ENCODE measurements at places on chromosomes 7 and 10.

- no peak for DNase-seq
Measured at GRCh38 chr7:45088146-45088701, 545 bp downstream of the NACAD start.

DNA sequence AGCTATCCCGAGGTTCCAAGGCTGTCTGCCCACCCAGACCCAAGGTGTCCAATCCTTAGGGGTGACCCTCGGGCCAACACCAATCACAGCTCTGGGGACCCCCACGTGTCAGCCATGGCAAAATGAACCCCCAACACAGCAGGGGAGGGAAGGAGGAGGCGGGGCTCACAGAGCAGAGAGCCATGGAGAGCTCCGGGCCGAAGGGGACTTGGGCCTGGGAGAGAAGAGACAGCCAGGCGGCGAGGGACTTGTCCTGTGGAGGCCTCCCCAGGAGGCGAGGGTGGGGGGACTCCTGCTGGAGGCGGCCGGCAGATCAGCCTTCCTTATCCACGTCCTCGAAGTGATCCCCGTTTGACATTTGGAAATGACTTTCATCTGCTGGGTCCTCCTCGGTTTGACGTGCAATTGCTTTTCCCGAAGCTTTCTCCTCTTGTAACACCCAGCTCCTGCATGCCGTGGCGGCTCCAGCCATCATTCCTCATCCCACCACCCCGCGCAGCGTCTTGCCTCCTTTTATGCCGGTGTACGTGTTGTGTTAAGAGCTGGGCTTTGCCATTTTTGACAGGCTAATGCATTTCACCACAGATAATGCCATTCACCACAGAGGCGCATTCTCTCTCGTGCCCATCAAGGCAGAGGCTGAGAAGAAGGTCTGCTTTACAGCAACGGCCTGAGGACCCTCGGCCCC, 337.4 kb downstream of the DNAJB6 start:
- no peak for DNase-seq

DNA sequence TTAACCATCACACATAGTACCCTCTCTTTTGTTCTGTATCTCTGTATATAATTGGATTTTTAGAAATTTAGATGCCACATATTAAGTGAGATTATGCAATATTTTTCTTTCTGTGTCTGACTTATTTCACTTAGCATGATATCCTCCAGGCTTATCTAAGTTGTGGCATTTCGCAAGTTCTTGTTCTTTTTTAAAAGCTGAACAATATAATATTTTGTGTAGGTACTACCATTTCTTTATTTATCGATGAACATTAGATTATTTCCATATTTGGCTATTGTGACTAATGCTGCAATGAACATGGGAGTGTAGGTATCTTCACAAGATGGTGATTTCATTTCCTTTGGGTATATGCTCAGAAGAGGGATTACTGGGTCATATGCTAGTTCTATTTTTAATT, 295.0 kb downstream of the SUGCT start:
- no peak for DNase-seq

DNA sequence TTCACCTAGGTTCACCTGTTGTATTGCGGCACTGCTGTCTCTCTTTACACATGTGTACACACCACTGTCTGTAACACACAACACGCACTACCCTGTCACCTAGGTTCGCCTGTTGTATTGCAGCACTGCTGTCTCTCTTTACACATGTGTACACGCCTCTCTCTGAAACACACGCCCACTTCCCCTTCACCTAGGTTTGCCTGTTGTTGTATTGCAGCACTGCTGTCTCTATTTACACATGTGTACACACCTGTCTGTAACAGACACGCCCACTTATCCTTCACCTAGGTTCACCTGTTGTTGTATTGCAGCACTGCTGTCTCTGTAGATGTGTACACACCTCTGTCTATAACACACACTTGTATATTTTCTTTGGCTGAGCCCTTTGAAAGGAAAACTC, 51.5 kb downstream of the WDR37 start:
- no peak for DNase-seq

DNA sequence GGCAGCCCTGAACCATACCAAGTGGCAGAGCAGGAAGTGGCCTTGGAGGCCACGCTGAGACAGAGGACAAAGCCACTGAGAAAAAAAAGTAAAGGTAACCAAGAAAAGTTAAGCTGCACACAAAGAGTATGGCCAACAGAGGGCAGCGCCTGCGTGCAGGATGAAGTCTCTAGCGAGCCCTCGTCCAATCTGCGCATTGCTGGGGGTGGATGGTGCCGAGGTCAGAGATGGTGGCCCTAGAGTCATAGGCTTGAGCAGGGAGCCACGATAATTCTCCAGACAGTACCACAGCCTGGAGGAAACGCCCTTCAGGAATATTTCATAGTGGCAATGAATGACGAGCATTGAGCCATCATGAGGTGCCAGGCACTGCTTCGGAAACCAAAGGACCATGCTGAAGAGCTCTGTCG, 9.7 kb downstream of the ATP6V0E2 start:
- no peak for DNase-seq

GRCh38 chr10:95324436-95325268, 33.8 kb upstream of the PDLIM1 start:
- DNase-seq, result no peak

GRCh38 chr10:12416344-12417050, 67.2 kb downstream of the CAMK1D start:
- DNase-seq, result no peak

- no peak for DNase-seq
Measured at GRCh38 chr10:121631365-121632029, 33.3 kb upstream of the FGFR2 start.

DNA sequence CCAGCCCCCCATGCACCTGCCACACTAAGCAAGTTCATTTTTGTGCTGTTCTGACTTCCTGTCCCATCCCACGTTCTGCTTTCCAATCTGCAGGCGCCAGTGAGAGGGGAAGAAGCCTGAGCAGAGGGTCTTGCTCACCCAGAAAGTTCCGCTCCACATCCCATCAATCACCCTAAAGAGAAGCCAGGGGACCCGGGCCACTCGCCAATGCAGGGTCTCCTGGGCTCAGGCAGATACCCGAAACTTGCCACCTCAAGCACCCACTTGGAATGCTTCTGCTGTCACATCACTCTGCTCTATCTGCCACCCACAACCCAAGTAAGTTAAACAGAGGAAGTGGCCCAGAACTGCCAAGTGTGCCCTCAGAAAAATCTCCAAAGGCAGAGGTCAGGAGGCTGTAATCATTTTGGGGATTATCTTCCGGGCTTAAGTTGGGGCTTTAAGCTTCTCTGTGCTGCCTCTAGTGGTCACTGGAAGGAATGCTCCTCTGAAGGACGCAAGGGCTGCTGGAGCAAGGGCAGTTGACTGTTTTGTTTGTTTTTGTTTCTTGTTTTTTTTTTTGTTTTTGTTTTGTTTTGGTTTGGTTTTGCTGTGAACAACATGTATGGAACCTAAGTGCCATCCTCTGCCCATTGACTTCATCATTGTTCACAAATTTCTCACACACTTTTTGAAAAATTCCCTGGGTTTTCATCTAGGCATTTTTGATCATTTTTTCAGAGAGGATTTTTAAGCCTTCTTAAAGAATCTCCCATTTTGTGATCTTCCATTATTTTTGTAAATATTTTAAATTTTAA, 25.5 kb downstream of the PRR15 start:
- DNase-seq, result no peak

GRCh38 chr10:129594811-129595210, 127.8 kb downstream of the MGMT start:
- DNase-seq, result no peak

GRCh38 chr7:94635687-94636086, 20.2 kb downstream of the SGCE start:
- no peak for DNase-seq

DNA sequence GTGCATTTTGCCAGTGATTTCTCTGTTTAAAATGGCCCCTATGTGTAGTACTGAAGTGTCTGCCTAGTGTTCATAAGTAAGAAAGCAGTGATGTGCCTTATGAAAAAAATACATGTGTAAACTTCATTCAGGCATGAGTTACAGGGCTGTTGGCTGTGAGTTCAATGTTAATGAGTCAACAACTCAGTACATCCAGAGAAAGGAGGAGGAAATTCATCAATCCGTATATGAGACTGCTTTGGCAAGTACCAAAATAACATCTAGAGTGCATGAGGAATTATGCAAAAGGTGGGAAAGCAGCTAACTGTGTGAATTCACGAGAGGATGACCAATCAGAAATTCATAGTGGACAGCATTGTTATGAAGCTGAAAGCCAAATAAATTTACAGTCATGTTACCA, 255.6 kb downstream of the ZEB1 start:
- DNase-seq, result no peak

GRCh38 chr10:118729641-118730258, 25.0 kb downstream of the CACUL1 start:
- DNase-seq, result no peak

GRCh38 chr10:101489355-101489754, 98.7 kb downstream of the POLL start:
- no peak for DNase-seq

DNA sequence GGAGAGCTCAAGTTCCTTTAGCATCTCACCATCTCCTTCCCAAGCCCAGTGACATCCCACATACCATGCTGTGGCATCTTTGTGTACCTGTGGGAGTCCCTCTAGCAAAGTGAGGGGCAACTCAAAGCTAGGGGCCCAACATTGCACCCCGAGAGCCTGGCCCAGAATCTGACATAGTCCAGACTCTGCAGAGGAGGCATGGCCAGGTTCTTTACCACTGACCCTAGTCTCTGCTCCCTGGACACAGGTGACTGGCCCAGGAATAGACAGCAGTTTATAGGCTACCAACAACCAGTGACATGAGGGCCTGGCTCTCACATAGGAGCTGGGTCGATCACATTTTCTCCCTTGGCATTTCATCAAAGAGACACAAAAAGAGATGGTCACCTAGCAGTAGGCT, 444.0 kb upstream of the ZMIZ1 start:
- DNase-seq, result no peak

DNA sequence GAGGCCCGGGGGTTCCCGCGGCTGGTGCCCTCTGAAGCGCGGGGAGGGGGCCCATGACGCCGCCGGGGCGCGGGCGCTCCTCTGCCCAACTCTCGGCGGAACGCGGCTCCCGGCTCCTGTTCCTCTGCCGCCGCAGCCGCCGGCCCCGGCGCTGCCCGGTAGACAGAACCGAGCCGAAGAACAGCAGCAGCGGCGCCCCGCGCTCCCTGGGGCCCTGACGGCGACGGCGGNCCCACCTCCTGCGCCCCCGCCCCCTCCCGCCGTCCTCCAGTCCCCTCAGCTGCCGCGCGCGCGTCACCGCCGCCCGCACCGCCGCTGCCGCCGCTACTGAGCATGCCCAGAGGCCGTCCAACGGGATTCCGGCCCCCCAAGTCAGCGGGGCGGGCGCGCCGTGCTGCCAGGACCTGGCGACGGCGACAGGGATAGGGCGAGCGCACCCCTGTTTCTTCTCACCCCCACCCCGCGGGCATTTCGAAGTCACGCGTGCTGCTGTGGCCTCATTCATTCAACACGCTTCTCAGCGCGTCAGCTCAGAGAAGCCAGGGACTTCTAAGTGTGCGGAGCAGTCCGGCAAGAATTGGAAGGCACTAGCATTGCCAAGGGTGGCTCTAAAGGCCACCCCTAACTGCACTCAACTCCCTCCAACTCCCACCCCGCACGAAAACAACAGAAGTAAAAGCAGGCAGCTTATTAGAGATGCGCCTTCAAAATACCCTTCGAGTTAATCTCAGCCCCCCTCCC, at the start of gene IPMK:
IPMK (minus strand) TSS at position 182 of the 741 bp plus-strand sequence. CDS start 283 bp downstream, outside the sequence.
- DNase-seq, result no peak

- no peak for DNase-seq
Measured at GRCh38 chr10:116705498-116705897, 36.9 kb downstream of the HSPA12A start.

DNA sequence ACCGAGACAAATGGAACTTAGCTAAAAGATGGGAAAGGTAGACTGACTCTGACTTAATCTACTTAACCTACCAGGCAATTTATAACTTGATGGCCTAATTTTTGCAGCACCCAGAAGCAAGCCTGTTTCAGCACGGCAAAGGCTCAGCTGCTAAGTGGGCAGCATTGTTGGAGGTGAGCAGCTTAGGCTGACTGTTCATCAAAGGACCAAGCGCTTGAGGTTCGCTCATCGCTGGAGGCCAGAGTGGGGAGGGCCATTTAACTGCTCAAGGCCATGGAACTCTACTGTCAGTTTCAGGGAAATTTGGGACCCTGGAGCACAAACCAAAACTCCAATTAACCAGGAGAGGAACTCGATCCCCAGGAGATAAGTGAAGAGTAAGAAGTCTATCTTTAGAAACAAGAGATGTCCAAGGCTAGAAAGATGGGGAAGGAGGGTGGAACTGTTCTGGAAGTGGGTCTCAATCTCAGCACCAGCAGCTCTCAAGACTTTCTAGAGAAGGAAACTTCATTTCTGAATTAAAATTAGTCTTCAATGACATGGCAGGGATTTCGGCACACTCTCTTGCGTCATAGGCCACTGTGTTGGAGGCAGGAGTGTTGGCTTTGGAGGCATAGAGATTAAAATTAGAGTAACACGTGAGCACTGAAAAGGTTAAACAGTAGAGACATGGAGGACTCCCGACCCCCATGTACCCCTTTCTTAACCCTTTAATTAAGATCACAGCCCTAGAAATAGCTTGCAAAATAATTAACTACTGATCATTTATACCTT, 43.1 kb downstream of the EGFR start:
- no peak for DNase-seq

DNA sequence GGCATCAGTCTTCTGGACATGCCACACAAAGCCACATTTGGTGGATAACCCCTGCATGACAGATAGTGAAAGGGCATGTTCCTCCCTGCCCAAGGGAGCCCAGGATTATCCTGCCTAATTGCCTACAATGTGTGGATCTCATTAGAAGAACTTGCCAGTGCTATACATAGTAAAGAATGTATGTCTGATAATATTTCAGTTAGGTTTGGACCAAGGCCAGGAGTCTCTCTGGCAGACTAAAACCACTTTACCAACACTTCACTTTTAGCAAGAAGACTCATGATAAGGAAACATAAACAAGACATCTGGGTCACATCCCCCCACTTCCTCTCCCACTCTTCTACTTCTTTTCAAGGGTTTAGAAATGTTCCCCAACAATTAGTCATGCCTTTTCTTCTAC, 196.7 kb downstream of the MTERF1 start:
- DNase-seq, result peak; percentile 26

DNA sequence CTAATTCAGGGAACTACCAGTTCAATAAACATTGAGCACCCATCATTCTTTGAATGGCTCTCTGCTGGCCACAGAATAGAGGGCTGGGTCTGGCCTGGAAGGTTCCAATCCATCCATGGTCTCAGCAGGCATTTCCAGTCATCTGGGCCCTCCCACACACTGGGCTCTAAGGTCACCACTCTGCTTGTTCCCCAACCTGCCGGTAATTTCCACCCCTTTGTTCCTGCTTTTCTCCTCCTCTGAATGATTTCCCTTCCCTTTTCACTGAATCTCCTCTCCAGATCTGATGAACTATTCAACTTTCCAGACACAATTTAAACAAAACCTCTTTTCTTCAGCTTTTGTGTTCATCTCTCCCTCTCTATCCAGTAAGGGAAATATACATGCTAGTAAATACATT, 2.6 kb downstream of the BZW2 start:
- no peak for DNase-seq

GRCh38 chr7:33428415-33428814, 299.1 kb downstream of the BBS9 start:
- no peak for DNase-seq

GRCh38 chr10:133156674-133157579, 3.1 kb upstream of the KNDC1 start:
- DNase-seq, result no peak
